ENCODE measurements at places on chromosomes 6 and 20.
A peak's percentile ranks its signal among the peaks of the same experiment; 100 is the strongest.

GRCh38 chr6:165744555-165745228, 81.7 kb upstream of the PDE10A start:
- DNase-seq = no peak

DNA sequence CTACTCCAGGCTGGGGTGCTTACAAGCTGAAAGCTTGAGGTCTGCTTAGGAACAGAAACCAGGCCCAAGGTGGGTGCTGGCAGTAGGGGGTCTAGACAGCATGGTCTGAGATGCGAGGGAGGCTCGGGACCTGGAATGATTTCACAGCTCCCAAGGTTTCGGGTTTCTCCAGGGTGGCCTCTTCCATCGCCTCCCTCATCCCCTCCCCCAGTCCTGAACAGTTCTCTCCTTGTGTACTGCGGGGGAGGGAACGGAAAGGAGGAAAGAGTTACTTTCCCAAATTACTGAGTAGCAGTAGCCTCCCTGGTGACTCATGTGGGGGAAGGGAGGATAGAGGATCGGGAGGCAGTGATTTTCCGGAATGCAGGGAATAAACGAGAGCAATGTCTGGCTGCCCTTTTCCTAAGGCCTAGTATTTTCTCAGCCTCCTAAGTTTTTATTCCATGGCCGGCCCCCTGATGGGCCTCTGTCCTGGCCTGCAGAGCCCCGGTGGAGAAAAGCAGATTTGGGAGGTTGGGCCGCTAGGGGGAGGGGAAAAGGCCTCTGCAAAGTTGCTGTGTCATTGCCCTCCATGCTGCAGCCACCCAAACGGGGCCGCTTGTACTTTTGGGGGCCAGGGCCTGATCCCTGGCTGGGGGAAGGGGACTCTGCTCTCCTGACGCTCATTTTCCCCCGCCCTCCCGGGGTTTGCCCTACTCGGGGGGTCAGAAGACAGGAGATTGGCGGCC, 1.5 kb downstream of the BRD2 start:
- peak; percentile 82 for DNase-seq

- DNase-seq = no peak
These were observed 206.6 kb downstream of the DLL1 start for GRCh38 chr6:170084166-170084730.

DNA sequence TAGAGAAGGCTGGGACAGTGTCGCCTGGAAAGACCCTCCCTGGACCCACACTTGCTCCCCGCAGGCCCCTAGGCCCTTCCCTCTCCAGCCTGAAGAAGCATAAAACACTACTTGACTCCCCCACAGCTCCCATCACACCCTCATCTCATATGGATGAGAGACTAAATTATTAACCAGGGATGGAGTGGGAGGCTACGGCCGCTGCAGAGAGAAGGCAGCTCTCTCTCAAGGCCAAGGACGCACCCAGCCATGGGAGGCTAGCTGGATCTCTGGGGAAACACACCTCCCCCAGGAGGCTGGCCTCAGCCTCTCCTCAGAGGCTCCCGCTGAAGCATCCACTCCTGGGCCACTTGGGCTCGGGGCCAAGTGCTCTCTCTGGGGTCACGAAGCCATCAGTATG, 102.5 kb downstream of the GRM4 start:
- DNase-seq = no peak

GRCh38 chr20:40991181-40991889, 37.3 kb upstream of the TOP1 start:
- no peak for DNase-seq

DNA sequence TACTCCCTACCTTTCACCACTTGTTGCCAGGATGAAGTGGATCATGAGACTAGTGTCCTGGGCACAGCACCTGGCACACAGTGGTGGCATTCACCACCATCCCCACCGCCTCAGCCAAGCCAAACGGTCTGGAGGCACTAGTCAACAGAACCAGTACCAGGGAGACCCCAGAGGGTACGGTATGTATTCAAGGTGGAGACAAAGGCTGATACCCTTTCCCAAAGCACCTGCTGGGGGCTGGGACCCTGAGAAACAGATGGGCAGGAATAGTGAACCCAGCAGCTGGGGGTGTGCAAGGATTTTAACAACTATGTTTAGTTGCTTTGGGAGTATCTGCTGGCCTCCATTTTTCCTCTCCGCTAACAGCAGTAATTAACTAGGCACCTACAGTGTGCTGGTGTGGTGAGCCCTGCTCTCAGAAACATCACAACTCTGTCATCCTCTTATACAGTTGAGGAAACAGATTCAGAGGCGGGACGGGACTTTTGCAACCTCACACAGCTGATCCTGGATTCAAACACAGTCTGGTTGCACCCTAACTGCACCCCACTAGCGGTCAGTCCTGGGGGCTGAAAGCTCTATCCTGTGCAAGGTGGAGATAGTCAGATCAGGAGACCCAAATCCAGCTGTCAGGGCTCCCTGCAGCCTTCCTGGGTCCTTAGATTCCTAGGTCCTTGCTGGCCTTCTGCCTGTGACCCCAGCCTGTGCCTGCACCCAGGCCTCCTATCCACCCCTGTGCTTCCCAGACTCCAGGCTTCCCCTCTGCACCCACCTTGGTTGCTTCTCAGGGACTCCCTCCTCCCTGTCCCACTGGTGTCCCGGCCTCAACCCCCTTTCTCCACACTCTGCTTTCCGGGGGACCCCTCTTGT, 1.2 kb downstream of the SNTA1 start:
- no peak for DNase-seq

DNA sequence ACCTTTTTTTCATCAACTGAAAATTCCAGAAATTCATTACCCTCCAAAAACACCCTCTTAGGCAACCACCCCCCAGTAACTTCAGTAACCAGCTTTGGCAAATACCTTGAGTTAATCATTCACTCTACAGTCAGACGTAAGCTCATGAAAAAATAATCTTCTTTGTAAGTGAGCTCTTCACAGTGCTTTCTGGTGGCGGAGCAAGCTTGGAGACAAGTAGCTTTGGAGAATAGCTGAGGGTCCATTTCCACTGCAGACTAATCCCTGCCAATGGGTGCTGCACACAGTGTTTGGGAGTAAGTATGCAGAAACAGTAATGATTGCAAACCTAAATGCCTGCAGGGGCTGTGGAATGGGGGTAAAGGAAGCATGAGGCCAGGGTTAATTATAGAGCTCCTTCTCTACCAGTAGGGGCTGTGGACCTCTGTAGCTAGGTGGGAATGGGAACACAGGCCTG, 56.8 kb upstream of the HINT3 start:
- no peak for DNase-seq

DNA sequence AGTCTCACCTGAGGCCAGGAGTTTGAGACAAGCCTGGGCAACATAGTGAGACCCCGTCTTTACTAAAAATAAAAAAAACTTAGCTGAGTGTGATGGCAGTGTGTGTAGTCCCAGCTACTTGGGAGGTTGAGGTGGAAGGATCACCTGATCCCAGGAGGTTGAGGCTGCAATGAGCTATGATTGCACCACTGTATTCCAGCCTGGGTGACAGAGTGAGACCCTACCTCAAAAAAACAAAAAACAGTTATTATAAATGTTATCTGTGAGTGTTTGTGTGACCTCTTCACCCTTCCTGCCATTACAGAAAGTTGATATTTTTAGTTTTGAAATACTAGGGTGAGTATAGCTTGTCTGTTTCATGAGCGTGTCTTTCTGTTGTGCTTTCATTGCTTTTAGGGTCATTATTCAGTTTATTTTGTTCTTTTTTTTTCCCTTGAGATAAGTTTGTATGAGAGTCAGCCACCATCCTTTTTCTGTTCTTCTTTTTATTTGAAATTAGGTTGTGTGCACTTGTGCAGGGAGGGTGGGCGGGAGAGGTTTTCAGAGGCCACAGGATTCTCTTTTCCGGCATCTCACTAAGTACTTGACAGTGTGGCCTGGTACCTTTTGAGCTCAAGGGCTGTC, 26.2 kb downstream of the CDYL start:
- no peak for DNase-seq

DNA sequence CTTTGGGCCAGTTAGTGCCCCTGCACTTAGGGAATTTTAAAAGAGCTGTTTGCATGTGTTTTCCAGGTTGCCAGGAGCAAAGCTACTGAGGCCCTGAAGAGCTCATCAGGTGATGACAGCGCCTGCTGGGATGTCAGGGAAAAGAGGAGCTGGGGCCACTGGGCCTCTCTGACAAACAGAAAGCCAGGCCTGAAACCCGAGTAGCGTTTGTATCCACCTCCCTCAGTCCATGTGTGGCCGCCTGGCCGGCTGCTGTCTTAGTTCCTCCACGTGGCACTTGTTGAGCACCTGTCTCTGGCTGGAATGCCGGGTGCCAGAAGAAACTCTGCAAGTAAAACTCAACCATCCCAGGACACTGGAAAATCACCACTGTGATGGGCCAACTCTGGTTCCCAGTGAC, 601.2 kb downstream of the CDH26 start:
- no peak for DNase-seq

All from Panc1 (cell line).